ENCODE measurements at places on chromosomes 2 and 18.

- no peak for DNase-seq
Observed at GRCh38 chr2:120622886-120623753, 112.5 kb upstream of the GLI2 start.

- no peak for DNase-seq
Observed at GRCh38 chr2:86038291-86039081, 67.2 kb downstream of the POLR1A start.

GRCh38 chr18:50751947-50752346, 67.9 kb downstream of the MRO start:
- DNase-seq: no peak

DNA sequence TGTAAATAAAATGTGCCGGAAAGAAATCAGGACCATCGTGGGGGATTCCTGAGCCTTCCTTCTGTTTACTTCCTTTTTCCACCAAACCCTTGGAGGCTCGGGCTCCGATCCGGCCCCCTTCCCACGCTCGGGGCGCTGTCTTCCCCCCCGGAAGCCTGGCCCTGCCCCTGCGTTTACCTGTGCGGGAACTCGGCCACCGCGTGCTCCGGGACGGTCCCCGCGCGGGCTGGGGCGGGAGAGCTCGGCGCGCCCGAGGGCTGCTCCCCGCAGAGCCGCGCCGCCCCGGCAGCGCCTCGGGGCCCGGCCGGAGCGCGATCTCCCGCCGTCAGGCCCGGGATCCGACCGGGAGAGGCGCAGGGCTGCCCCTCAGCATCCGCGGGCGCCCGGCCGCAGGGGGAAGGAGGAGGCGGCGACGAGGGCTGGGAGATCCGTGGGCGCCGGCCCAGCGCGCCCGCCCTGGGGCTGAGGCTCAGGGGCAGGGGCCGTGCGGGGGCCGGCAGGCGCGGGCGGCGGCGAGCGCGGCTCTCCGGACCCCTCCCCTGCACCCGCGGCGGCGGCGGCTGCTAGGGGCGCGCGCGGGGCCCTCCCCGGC, 435 bp downstream of the ADCY3 start:
- DNase-seq: no peak

DNA sequence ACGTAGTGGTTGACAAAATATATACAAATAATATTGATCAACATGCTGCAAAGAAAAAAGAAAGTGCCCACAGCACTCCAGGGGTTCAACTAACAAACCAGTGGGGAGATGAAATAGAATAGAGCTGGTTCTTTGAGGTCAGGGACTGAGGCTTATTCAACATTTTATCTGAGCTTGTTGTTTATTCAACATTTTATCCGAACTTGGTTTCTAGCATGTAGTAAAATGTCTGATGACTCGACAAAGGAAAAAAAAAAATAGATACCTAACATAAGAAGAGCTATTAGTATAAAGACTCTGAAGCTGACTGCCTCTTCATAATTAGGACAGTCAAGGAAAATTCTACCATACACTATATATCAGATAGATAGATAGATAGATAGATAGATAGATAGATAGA, 440.9 kb downstream of the NRXN1 start:
- DNase-seq: no peak
